ENCODE measurements at places on chromosomes 4 and X.

GRCh38 chr4:85492336-85492735 is 17.4 kb downstream of the ARHGAP24 start:
- no peak for DNase-seq

- DNase-seq = no peak
These were observed 127.3 kb downstream of the TENM3 start for GRCh38 chr4:182370491-182370890.

DNA sequence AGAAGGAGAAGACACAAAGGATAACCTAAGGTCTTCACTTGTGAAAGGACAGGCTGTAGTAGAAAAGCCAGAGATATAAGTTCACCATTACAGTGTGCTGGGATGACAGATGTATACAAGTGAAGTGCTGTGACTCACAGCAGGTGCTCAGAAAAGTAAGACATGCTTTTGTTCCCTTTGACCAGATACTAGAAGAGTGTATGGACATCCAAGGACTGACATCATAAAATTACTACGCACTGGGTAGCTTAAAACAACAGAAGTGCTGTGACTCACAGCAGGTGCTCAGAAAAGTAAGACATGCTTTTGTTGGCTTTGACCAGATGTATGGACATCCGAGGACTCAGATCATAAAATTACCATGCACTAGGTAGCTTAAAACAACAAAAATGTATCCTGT is 61.6 kb upstream of the BTC start:
- no peak for DNase-seq

- DNase-seq = no peak
These were observed 25.0 kb downstream of the ASMTL start for GRCh38 chrX:1427756-1428155.

DNA sequence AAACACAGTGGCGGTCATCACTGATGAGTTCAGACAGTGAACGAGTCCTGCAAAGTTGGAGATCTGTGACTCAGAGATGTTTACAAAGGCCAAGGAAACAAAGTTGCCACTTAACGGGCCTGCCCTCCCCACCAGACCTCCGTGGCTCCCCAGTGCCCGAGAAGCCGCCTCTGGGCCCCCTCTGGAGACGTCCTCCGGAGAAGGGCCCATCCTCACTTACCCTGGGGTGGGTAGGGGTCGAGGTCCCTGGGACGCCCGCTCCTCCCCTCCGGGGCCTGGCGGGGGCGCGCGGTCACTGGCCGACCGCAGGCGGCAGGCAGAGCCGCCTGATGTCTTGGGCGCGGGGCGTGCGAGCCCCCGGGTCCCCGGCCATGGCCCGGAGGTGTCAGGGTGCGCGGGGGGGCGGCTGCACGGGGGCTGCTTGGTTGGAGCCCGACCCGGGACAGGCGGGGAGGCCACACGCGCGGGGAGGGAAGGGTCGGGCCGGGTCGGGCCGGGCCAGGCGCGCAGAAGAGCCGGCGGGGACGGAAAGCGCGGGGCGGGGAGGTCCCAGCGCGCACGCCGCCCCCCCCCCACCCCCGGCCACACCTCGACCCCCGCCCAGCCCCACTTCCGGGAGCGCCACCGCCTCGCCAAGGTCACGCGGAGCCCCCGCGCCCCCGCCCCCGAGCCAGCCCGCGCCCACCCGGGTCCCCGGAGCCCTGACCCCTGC is 529 bp downstream of the DHRSX start:
- no peak for DNase-seq

DNA sequence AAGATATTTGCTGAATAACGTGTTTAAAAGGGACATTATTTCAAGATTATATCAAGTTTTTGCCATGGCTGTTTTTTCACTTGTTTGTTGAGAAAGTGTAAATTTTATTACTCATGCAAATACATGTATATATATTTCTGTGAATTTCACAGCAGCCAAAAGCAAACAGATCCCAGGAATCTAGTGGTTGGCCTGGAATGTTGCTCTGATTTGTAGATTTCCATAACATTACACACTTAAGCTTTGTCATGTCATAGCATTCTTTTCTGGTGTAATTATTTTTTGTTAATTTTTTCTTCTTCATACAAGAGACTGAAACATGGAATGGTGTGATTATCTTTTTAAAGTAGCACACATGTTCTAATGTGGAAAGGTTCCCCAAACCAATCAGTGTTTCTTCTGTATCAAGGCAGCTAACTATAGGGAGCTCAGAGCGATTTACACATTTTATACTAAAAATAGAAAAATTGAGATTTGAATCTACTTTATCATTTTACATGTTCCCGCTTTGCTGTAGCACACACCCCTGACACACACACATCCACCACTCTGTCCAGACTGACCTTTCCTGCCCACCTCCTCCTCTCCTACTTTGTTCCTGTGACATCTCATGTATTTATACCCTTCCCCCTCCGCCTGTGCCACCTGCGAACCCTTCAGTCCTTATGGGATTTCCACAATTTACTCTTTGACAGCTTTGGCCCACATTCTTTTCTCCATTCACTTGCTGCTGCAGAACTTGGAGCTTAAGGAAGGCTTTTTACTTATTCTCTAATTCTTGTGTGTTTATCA is 20.3 kb downstream of the RUFY3 start:
- DNase-seq = no peak

DNA sequence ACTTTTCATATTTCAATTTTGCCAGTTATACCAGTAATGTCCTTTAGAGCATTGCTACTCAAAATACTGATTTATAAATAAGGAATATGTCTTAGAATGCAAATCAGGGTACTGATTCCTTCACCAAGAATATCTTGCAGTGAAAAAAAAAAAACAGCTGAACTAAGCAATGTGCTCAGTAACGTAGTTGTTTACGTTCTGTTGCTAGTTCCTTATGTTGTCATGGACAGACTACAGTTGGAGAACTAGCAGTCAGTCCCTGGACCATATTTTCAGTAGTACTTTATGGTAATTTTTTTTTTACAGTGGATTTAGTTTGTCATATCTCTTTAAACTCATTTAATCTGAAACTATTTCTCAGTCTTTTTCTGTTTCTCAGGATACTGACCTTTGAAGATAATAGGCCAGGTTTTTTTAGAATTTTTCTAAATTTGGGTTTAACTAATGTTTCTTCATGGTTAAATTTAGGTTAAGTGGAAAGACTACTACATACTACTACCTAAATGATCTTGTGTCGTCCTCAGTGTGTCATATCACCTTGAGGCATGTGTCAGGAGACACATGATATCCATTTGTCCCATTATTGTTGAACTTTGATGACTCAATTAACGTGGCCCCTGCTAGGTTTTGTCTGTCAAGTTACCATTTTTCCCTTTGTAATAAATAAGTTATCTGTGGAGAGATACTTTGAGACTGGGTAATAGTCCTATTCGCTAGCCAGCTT is 21.0 kb downstream of the SMARCAD1 start:
- no peak for DNase-seq

DNA sequence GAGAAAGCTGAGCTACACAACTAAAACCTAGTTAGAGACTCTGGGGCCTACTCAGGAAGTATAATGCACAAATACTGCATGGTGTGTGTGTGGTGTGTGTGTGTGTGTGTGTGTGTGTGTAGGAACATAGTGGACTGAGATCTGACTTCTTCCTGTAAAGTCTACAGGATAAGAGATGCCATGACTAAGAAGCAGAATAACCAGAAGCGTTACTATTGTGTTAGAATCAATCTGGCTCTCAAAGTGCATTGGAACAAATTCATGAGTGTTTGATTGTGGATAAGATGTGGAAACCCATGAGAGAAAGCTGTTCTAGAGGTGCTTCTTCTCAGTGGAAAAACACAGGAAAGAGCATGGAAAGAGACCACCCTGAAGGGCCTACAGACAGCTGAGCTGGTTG is 302.1 kb downstream of the INPP4B start:
- no peak for DNase-seq

- no peak for DNase-seq
These were observed 15.7 kb downstream of the TIFA start for GRCh38 chr4:112270051-112270450.

GRCh38 chr4:107978716-107979451 is 10.8 kb upstream of the HADH start:
- DNase-seq = no peak

GRCh38 chr4:177667687-177668086 is 225.4 kb upstream of the AGA start:
- DNase-seq = no peak
